ENCODE measurements at places on chromosomes 5 and 9. TPM values are rescaled to one million over a fixed set of nuclear protein-coding genes. Genes with fewer than 3 reads are reported as not detected.

DNA sequence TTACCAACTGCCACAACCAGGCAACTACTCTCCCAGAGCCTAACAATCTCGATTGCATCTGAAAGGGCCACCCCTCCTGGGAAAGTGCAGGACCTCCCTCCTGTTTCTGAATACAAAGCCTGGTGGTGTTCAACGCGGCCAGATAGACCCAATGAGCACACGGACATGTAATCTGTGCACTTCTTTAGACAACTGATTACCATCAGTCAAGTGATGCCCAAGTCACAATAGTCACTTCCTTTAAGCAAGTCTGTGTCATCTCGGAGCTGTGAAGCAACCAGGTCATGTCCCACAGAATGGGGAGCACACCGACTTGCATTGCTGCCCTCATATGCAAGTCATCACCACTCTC is 739 bp downstream of the C9orf72 start:
- DNase-seq, result peak; percentile 68
- H3K27ac ChIP-seq, result peak overlapping the region; percentile 99
- H3K36me3 ChIP-seq, result peaks cover 2% of the 10 kb centered on the region
- H3K4me3 ChIP-seq, result peak overlapping the region; percentile 89
- peaks cover 22% of the 10 kb centered on the region for H3K4me1 ChIP-seq
- H3K27me3 ChIP-seq, result no peaks in the 10 kb centered on the region

GRCh38 chr5:80867233-80867632 is 92.9 kb upstream of the RASGRF2 start:
- H3K4me3 ChIP-seq, result no peak overlapping the region
- H3K4me1 ChIP-seq, result peaks cover 42% of the 10 kb centered on the region
- H3K27ac ChIP-seq, result no peak overlapping the region
- no peaks in the 10 kb centered on the region for H3K27me3 ChIP-seq
- DNase-seq, result no peak

GRCh38 chr9:107390778-107391177 is 98.8 kb downstream of the KLF4 start:
- H3K4me1 ChIP-seq, result no peaks in the 10 kb centered on the region
- H3K27me3 ChIP-seq, result no peaks in the 10 kb centered on the region
- no peak overlapping the region for H3K4me3 ChIP-seq

DNA sequence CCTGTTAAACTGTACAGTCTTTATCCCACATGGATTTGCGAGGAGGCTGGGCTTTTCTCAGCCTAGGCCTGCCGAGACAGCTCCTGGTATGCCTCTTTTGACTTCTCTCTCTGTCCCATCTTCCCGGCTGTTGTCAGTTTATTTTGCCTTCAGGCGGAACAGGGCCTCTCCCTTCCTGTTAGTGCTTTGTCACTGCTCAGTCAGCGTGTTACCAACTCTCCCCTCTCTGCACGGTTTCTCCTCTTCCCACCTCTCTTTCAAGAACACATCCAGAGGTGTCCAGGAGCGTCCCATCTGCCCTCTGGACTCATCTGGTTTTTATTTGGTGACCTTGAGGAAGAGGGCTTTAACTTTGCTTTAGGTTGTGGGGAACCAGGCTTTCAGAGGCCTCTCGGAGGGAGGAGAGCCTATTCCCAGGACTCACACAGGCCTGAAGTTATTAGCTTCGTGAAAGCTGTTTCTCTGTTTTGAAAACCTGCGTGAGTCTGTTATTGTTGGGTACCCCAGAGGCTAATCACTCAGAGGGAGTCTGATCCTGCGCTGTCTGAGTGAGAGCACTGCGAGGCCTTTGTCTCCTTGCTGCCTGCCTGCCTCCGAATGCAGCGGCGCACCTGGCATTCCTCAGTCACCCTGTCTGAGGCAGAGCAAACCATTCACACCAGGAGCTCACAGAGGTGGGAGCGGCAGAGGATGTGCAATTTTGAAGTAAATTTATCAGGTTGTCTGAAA is 234.4 kb upstream of the MPDZ start:
- H3K27me3 ChIP-seq, result no peaks in the 10 kb centered on the region
- no peaks in the 10 kb centered on the region for H3K4me1 ChIP-seq
- DNase-seq, result no peak
- no peak overlapping the region for H3K4me3 ChIP-seq
- H3K27ac ChIP-seq, result no peak overlapping the region

The TAF1L gene
- total RNA-seq, result 0.05 TPM
